ENCODE measurements at places on chromosomes 16 and 17. TPM values are rescaled to one million over a fixed set of nuclear protein-coding genes. Genes with fewer than 3 reads are reported as not detected.
A peak's percentile ranks its signal among the peaks of the same experiment; 100 is the strongest.

DNA sequence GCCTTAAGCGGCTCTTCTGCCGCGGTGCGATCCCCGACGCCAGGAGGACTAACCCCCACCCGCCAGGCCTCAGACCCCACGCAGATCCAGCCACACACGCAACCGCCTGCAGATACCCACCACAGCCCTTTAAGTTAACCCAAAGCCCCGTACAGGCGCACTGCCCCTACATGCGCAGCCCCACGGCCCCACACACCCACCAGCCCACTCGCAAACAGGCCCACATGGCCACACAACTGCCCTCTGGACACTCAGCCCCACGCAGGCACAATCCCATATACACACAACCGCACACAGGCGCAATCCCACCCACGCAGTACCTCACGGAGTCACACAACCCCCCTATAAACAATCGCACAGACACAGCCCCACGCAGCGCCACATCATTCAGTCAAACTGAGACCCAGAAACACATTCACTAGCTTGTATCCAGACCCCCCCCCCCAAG lies 41.7 kb downstream of the RAI1 start:
- H3K4me3 ChIP-seq = no peak overlapping the region
- DNase-seq = no peak
- no peaks in the 10 kb centered on the region for H3K27me3 ChIP-seq
- no peak overlapping the region for H3K27ac ChIP-seq
- peaks cover 26% of the 10 kb centered on the region for H3K4me1 ChIP-seq
- no peaks in the 10 kb centered on the region for H3K36me3 ChIP-seq

Gene NOTUM
- not detected for total RNA-seq

- H3K27me3 ChIP-seq = no peaks in the 10 kb centered on the region
- DNase-seq = peak; percentile 39
- no peak overlapping the region for H3K27ac ChIP-seq
- H3K36me3 ChIP-seq = no peaks in the 10 kb centered on the region
These were observed 2.0 kb upstream of the ARRB2 start for GRCh38 chr17:4708436-4708835.

GRCh38 chr16:15690296-15690695 lies 40.3 kb downstream of the NDE1 start:
- H3K36me3 ChIP-seq = no peaks in the 10 kb centered on the region
- H3K4me3 ChIP-seq = no peak overlapping the region
- no peak overlapping the region for H3K27ac ChIP-seq
- no peak for DNase-seq

DNA sequence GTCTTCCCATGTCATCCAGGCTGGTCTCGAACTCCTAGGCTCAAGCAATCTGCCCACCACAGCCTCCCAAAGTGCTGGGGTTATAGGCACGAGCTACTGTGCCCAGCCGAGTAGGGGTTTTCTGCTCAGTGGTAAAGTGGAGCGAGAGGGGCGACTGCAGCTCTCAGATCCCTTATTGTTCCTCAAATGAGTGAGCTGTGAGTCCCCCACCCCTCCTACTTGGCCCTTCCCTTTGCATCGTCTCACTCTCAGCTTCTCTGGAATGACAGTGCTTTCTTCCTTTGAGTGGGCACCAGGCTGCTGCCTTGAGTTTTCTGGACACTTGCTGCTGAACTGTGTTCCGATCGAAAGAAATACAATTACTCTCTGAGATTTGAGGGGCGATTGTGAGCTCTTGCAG lies 63.5 kb downstream of the MSI2 start:
- no peaks in the 10 kb centered on the region for H3K4me1 ChIP-seq
- no peak for DNase-seq
- no peak overlapping the region for H3K4me3 ChIP-seq
- no peaks in the 10 kb centered on the region for H3K36me3 ChIP-seq
- no peaks in the 10 kb centered on the region for H3K27me3 ChIP-seq
- no peak overlapping the region for H3K27ac ChIP-seq

All from body of pancreas (tissue), 4 donors.